ENCODE measurements at places on chromosomes 11 and 22. TPM values are rescaled to one million over a fixed set of nuclear protein-coding genes. Genes with fewer than 3 reads are reported as not detected.

Gene WNT7B
- total RNA-seq: 4.5 TPM

Gene MMP10
- 2.5 TPM for total RNA-seq

DNA sequence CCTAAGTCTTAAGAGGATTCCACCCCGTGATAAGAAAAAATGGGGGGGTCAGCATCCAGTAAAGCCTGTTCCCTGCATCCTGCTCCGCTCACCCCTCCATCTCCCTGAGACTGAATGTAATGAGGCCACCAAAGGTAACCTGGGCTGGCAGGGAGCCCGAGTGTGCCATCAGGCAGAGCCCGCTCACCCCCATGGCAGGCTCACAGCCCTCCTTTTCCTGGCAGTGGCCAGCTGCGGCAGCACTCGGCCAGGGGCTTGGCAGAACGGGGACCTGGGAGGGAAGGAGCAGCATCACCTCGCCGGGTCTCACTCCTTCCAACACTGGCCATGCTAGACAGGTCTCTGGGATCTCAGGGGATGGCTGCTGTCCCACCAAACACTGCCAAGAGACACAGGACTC, 64.4 kb downstream of the PRDM11 start:
- DNase-seq: no peak

DNA sequence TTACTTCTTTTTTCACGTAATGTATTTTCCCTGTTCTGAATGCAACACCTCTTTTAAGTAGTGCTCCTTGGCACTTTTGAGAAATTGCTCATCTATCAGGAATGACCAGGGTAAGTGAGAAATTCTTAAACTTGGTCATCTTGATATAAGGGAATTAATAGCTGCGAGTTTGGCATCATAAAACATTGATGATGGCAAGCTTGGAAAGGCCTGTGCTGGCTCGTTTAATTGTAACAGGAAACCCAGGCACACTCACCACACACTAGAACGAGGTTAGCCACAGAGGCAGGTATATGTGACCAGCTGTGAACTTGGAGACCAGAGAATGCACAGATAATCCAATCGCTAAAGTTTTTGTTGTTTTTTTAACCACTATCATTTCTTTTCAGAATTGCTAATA, 24.3 kb downstream of the FAM118A start:
- DNase-seq: no peak

GRCh38 chr22:49649166-49650068, 178.3 kb downstream of the BRD1 start:
- DNase-seq: no peak

Gene OR2AG1
- not detected for total RNA-seq

DNA sequence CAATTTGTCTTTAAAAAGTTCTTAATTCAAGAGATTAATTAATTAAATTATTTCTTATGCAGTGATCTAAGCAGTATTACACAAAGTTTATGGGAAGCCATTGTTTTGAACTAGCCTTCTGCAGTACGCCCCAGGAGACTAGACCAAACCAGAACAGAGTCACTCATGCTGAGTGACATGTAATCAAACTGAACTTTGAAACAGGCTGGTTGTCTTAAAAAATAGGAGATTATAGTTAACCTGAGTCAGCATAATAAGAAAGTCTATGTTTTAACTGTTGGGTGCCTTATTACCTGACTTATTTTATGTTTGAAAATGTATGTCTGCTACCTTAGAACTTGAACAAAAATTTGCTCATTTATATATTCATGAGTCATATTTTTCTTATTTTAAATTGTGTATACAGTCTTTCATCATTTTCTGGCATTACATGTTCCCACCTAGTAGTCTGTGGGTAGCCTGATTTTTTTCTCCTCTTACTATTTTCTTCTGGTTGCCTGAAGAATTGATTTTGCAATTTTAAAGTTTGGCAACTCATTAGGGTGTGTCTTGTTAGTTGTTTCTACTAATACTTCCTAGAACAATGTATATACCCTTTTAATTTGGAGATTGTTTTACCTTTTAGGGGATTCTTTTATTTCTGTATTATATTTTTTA, 161.4 kb downstream of the AASDHPPT start:
- no peak for DNase-seq

DNA sequence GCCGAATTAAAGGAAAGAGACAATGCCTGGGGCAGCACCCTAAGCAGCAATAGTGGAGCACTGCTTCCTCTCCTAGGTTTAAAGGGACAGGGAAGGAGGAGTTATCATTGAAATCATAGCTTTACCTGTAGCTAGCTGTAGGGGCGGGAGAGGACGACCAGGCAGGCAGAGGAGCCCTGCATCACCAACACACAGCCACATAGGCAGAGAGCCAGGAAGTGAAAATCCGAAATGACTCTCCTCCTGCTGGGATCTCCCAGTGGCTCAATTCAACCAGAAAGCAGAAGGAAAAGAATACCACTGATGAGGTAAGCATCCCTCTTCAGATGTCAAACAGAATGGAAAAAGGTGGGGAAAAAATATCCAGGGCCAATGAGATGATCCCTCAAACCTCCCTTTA, 20.4 kb downstream of the MRGPRX4 start:
- DNase-seq: no peak

DNA sequence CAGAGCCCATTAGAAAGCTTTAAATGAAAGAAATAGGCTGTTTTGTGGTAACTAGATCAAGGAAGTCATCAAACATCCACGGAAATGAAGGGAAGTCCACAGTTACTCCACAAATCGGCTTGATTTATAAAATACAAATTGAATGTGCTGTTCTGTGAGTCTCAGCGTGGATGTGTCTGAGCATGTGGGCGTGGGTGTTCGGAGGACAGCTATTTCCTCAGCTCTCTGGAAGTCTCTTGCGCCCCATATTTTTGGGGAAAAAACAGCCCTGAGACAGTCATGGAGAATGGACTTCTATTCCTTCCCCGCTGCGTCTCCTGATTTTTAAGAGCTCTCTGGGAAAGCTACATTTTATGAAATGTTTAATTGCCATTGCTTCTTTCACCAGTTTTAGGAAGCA, 144.4 kb downstream of the EFCAB6 start:
- no peak for DNase-seq

- DNase-seq: no peak
Measured at GRCh38 chr11:73126804-73127480, 15.2 kb downstream of the FCHSD2 start.

GRCh38 chr22:38735126-38735464, 20.7 kb downstream of the SUN2 start:
- DNase-seq: no peak
